Stimulated activated CD8-positive, alpha-beta memory T cell treated with anti-CD3 and anti-CD28 coated beads, Interleukin-2, amount 100 ng/mL, for 1 hour (primary cell): ENCODE measurements at places on chromosomes 12 and 14.
A peak's percentile ranks its signal among the peaks of the same experiment; 100 is the strongest.

DNA sequence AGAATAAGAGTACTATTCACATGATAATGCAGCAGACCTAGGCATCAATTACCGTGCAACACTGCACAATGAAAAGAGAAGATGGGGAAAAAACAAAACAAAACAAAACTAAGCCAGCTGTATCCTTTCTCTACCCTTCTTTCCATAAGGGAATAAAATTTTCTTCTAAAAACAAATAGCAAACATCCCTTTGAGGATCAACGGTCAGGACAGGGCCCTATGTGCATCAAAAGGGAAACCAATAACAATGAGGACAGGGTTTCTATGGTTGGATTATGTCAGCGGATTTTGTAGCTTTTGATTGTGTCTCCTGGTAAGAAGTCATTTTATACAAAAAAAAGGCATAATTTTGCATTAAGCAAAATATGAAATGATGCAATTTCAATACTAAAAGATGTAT lies 350.3 kb downstream of the SLC6A15 start:
- no peak for DNase-seq

DNA sequence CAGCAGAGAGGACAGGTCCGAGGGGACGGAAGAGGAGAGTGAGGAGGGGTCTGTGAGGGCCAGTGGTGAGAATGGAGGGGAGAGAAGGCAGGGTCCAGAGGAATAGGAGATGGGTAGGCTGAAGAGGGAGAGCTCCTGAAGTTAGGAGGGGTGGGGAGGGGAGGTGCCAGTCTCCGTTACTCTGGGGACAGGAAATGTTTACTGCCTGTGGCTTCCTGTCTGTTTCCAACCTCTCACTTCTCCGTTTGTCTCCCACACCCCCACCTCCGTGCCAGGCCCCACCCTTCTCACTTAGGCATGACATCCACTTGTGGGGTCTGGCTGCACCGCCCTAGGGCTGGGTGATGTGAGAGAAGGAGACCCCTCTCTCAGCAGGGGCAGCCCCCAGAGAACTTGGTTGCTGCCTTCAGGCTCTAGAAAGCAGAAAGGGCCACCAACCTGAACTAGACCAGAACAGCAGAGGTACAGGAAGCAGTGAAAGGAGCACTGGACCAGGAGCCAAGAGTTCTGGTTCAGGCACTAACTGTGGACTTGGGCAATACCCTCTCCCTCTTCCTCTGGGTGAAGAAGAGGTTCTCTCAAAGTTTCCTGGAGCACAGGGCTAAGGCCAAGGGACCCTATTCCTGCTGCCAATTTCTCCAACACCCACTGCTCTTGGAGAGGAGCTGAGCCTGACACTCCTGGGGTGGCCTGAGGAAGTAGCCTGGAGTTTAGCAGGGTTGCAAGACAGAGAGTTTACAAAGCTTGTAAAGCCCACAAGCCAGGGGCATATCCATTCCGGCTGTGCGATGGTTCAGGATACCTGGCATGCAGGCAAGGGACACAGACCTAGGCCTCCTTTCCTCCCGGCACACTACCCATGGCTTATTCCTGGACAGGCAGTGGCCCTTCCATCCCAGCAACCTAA lies 5.5 kb downstream of the ITGA5 start:
- DNase-seq: peak; percentile 61

- no peak for DNase-seq
These were observed 45.8 kb downstream of the SLC38A1 start for GRCh38 chr12:46223047-46223446.

DNA sequence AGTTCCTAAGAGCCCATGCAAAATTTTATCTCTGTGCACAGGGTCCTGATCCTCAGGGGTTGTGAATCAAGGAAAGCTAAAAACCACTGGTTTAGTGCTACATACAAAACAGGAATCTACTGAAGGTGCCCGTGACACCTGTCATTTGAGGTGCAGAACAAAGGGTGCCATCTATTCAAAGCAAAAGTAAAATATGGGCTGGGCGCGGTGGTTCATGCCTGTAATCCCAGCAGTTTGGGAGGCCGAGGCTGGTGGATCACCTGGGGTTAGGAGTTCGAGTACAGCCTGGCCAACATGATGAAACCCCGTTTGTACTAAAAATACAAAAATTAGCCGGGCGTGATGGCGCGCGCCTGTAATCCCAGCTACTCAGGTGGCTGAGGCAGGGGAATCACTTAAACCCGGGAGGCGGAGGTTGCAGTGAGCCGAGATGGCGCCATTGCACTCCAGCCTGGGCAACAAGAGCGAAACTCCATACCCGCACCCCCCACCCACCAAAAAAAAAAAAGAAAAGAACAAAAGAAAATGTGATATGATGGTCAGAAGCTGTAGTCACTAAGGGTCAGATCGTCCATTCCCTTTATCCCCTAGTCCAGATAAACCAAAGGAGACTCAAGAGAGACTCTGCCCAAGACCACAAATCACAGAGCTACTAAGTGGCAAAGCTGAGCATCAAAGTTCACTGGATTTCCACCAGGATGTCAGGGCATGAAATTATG lies 3.4 kb downstream of the PPTC7 start:
- no peak for DNase-seq

DNA sequence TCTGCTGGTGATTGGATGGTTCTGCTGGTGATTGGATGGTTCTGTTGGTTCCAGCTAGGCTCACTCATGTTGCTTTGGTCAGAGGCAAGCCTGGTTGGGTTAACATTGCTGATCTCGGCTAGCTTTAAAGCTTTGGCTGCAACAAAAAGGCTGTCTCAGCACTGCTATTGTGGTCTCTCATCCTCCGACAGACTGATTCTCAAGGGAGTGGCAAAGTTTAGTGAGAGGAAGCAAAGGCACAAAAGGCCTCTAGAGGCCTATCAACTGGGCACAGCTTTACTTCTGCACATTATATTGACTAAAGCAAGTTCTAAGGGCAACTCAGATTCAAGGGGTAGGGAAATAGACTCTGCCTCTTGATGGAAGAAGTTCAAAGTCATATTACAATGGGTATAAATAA lies 84.7 kb upstream of the LGR5 start:
- DNase-seq: no peak

DNA sequence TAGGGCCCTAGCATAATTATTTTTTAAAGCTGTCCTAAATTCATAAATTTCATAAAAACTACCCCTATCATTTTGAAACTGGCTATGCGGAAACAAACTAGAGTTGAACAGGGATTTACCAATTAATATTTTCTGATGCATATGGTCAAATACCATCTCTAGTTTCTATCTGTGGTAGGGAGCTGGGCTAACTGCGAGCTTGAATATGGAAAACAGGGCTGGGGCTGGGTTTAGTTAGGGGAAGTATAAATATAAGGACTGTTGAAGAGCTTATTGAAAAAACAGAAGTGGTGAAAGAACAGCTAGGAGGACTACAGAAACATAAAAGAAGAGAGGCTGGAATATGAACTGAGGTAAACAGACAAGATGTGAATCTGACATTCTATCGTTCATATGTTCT lies 91.8 kb downstream of the SLC38A1 start:
- no peak for DNase-seq

DNA sequence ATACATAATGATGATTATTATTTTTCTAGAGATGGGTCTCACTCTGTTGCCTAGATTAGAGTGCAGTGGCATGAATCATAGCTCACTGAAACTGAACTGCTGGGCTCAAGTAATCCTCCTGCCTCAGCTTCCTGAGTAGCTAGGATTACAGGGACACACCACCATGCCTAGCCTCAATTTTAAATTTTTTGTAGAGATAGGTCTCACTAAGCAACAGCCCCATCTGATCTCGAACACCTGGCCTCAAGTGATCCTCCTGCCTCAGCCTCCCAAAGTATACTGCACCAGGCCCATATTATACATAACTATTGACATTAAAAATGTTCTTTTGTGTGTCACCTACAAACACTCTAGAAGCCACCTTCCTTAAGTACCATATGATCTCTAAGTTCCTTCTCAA lies 3.4 kb downstream of the TXNRD1 start:
- DNase-seq: no peak

GRCh38 chr12:115785548-115785947 lies 491.9 kb downstream of the MED13L start:
- no peak for DNase-seq

- DNase-seq: no peak
These were observed 8.5 kb upstream of the FKBP11 start for GRCh38 chr12:48933664-48934311.

DNA sequence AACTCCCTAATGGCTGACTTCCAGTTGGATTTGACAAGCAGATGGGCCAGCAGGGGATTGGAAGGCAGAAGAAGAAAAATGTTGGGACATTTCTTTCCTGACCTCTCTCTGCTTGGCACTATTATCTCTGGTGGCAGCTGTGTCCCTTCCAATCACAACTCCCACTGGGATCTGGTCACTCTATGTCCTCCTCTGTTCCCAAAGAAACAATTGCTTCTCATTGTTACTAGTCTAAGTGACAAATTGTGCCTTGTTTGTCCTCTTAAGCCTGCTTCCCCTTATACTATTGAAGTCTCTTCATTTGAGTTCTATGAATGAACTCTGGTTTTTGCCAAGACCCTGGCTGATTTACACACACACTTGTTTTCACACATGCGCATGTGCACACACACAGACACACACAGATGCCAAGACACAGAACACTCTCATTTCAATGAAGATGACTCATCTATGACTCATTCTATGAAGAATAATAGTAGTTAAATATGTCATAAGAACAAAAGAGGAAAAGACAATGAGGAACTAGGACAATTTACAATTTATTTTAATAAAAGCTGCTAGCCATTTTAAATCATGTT lies 83.0 kb upstream of the FAR2 start:
- DNase-seq: no peak

DNA sequence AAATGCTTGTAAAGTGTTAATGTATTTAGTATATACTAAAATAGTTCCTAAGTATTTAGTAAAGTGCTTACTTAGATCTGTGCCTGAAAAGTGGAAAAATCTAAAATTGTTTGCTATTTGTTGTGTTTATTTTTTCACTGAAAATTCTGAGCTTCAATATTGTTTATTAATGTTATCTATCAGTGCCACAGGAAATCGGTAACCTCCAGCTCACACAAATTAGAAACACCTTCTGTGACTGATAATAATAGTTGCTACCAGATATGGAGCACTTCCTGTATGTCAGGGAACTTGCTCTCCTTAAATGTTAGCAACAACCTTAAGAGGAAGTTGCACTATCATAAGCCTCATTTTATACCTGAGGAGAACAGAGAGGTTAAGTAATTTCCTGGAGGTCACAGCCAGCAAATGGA lies 723 bp upstream of the LRP10 start:
- no peak for DNase-seq

- no peak for DNase-seq
These were observed 114.3 kb downstream of the SNAPC1 start for GRCh38 chr14:61876362-61877034.

DNA sequence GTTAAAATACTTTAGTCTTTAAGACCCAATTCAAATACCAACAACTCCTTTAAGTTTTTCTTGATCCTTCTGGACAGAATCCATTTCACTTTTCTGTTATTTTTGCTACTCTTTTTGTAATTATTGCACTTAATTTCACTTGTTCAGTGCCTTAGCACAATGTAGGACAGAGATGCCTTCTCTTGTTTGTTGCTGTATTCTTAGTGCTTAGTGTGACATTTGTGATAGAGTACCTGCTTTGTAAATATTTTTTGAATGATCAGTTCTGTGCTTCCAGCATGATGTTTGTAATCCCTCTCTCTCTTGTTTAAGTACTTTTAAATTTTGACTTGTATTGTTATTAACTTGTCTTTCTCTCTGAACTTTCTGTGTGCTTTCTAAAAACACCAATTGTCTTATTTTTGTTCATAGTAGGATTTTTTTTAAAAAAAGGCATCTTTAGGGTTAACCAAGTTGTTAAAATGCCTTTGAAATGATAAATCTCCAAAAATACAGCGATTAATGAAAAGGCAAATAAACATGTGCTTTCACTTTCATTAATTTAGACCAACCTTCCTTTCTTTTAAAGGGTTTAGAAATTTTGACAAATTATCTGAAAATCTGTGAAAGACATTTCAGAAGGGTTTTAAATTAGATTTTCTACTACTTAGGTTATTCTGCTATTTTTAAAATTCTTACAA lies 11.9 kb downstream of the NAA30 start:
- DNase-seq: no peak

DNA sequence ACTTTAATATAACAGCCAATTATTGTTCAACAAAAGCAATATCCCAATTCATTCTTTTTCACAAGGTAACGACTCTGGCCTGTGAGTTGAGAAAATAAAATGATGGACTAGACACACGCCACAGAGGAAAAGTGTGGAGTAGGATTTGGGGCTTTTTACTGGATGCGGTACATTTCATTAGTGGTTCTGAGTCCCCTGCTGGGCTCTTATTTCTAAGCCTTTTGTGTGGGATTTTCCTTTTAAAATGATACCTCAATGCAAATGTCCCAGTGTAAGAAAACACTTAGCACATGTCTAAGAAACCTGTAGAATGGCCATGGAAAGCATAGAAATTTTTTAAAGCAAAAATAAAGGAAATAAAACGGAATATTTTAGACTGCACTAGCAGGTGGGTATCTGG lies 73.4 kb downstream of the C12orf42 start:
- no peak for DNase-seq

- no peak for DNase-seq
These were observed 7.2 kb upstream of the SPRYD3 start for GRCh38 chr12:53086361-53086760.

DNA sequence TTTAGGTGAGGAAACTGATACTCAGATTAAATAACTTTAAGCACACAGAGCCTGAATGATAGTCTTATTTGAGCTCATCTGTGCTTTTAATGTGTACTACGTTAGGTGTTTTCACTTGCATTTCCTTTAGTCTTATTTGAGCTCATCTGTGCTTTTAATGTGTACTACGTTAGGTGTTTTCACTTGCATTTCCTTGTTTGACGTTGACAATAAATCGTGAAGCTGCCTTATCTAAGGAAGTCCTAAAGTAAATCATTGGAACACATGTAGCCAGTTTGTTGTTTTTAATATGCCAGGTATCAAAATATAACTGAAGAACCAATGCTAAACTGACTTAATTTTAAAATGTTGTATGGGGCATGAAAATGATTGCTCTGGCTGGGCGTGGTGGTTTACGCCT lies 2.0 kb downstream of the RAP1B start:
- no peak for DNase-seq

DNA sequence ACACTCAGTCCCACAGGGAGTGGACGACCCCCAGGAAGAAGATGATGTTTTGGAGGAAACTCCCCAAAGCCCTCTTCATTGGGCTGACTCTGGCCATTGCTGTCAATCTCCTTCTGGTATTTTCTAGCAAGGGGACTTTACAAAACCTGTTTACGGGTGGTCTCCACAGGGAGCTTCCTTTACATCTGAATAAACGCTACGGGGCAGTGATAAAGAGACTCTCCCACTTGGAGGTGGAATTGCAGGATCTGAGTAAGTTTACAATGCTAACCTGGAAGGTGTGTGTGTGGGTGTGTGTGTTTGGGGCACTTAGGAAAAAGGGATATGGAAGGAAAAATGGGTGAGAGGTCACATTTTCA lies 416 bp downstream of the GALNT8 start:
- no peak for DNase-seq

GRCh38 chr14:63650256-63650952 lies 8.7 kb upstream of the WDR89 start:
- peak; percentile 13 for DNase-seq

DNA sequence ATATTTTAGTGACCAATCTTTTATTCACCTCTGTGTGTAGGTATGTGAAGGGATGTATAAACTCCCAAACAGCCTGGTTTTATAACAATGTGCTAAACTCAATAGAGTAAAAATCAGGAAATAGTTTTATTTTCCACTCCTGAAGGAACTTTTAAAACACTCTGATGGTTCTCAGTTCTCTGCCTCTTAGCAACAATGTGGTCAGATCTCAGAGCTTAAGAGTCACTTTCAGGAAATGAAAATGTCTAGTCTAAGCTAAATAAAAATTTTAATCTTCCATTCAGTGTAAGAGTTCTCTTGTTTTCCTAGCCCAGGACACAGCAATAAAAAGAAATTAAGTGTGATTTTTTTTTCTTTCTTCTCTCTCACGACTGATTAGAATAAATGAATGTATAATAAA lies 718.0 kb downstream of the C12orf50 start:
- DNase-seq: no peak
